ENCODE measurements at places on chromosomes 5 and 9.

GRCh38 chr9:29211003-29211579, 1637.8 kb upstream of the C9orf72 start:
- H3K36me3 ChIP-seq, result no peaks in the 10 kb centered on the region
- no peak overlapping the region for H3K4me3 ChIP-seq
- peaks cover 5% of the 10 kb centered on the region for H3K27me3 ChIP-seq
- H3K4me1 ChIP-seq, result peaks cover 14% of the 10 kb centered on the region
- H3K27ac ChIP-seq, result no peak overlapping the region
- DNase-seq, result no peak

- no peaks in the 10 kb centered on the region for H3K36me3 ChIP-seq
- no peaks in the 10 kb centered on the region for H3K27me3 ChIP-seq
- no peak overlapping the region for H3K27ac ChIP-seq
- DNase-seq, result no peak
Observed at GRCh38 chr9:76135902-76136301, 245.4 kb downstream of the PCSK5 start.

DNA sequence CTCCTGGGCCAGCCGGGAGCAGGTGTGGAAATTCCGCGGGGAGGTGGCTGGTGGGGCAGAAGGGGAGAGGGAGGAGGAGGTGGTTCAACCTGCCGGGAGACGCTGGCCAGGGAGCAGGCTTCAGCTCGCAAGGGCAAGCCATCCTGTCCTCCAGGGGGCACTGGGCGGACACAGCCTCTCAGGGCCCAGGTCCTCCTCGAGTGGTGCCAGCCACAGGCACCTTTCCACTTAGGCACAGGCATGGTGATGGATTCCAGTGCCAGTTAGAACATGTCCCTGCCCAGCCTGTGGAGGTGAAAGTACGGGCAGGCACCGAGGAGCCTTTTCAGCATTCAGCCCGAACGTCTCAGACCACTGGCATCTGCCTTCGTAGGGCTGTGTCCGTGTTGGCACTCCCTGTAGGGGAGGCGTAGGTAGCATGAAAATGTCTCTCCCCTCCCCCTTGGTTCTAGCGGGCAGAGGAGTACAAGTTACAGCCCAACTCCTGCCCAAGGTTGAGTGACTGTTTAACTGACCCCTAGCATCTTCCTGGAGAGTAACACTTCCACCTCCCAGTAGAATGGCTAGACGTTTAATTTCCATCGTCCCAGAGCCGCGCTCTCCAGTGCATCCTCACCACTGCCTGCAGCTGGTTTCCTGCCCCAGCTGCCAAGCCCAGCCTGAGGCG, 48.9 kb downstream of the DAB2IP start:
- no peaks in the 10 kb centered on the region for H3K36me3 ChIP-seq
- H3K27ac ChIP-seq, result no peak overlapping the region
- no peak for DNase-seq
- no peak overlapping the region for H3K4me3 ChIP-seq

DNA sequence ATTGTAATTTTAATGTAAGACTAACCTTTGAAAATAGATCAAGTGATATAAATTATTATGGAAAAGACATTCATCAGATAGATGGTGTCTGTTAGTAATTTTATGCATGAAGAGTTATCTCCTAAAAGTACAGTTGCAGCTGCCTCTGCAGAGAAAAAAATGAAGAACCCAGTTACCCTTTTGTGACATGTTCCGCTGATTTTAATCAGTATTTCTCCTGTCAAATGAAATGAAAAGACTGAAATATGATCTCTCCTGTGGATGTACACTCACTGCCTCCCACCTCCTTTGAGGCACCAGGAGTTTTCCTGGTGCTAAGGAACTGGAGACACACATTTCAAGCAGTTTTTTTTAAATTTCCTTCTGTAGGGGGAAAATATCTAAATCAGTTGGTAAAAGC, 277.4 kb downstream of the KIF4B start:
- H3K27ac ChIP-seq, result no peak overlapping the region
- H3K36me3 ChIP-seq, result no peaks in the 10 kb centered on the region
- DNase-seq, result no peak
- no peaks in the 10 kb centered on the region for H3K4me1 ChIP-seq
- H3K27me3 ChIP-seq, result no peaks in the 10 kb centered on the region

DNA sequence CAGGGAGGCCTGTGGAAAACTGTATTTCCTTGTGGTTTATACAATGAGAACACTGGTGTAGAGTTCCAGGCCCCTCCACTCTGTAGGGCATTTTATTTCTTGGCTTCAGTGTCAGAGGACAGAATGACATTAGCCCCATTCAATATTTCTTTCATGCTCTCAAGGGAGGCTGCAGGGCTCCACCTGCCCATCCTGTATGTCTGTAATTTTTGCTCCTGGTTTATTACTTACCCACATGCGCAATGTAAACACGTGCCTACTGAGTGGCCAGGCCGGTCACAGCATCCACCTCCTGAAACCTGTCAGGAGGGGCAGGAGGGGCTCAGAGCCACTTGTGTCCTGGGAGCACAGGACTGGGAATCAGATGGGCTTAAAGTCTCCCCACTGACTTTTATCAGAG, 82.4 kb downstream of the GADD45G start:
- H3K36me3 ChIP-seq, result no peaks in the 10 kb centered on the region
- DNase-seq, result no peak
- H3K27me3 ChIP-seq, result no peaks in the 10 kb centered on the region
- H3K4me3 ChIP-seq, result no peak overlapping the region

DNA sequence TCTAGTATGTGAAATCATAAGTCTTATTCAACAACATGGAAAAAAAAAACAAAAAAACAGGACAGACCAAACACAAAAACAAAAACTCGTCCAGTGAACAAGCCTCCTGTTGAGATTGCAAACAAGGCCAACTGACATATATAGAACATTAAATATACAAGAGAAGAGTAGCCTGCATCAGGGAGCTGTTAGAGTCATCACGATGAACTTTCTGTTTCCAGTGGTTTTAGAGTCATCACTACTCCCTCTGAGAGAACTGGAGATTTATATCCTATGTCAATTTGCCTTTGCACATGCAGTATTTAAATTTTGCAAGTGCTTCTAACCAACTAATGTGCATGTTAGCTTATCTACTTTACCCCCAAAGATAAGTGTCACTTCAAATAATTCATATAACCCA, 9.9 kb downstream of the SNCAIP start:
- no peaks in the 10 kb centered on the region for H3K4me1 ChIP-seq
- no peak overlapping the region for H3K27ac ChIP-seq

DNA sequence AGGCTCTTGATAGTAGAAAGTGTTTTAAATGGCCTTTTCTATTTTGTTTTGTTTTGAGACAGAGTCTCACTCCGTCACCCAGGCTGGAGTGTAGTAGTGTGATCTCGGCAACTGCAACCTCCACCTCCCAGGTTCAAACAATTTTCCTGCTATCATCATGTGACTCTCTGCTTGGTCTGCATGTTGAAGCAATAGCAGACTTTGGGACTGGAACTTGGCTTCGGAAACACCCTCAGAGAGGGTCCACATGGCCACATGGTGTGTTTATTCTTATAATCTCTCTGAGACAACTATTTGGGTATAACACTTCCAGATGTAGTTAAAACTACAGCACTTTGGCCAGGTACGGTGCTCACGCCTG, 10.9 kb downstream of the SLC1A1 start:
- H3K36me3 ChIP-seq, result no peaks in the 10 kb centered on the region
- no peaks in the 10 kb centered on the region for H3K4me1 ChIP-seq
- H3K4me3 ChIP-seq, result no peak overlapping the region

DNA sequence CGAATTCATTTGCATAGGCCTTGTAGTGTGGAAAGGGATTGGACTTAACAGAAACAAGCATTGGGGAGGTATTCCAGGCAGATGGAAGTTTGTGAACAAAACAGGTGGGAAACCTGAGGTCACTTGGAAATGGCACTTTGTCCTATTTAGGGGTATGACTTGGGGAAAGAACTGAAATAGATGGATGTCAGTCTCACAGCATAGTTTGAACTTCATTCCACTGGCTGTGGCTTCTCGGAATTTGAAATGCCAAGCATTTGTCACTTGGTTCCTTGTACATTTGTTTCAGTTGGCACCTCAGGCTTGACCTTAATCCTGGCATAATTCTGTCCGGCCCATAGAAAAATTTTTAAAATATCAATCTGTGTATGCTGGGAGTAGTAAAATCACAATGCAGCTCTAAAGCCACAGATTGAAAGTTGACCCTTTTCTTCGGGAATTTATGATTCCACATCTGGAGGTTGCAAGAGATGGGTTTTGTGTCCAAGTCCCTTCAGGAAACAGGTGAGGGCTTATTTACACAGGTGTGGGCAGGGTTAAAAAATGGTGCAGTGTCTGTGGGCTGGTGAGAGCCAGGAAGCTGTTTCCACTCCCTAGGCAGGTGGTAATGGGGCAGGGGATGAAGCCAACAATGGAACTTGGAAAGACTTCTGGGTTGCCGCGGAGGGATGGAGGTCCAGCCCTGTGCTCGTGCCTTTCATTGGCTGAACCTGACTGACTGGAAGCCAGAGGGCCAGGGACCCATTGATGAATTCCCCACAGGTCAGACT, 39.2 kb upstream of the PDE8B start:
- DNase-seq, result no peak
- H3K36me3 ChIP-seq, result no peaks in the 10 kb centered on the region
- H3K27ac ChIP-seq, result no peak overlapping the region

GRCh38 chr9:124676159-124676551, 95.0 kb downstream of the NR6A1 start:
- H3K27me3 ChIP-seq, result peaks cover 20% of the 10 kb centered on the region
- no peak overlapping the region for H3K4me3 ChIP-seq
- no peak overlapping the region for H3K27ac ChIP-seq
- H3K36me3 ChIP-seq, result no peaks in the 10 kb centered on the region
- no peak for DNase-seq

GRCh38 chr5:93748875-93749397, 7.5 kb upstream of the POU5F2 start:
- H3K4me3 ChIP-seq, result no peak overlapping the region
- no peak for DNase-seq
- H3K27ac ChIP-seq, result no peak overlapping the region
- no peaks in the 10 kb centered on the region for H3K36me3 ChIP-seq
- no peaks in the 10 kb centered on the region for H3K27me3 ChIP-seq

- no peak for DNase-seq
- H3K4me3 ChIP-seq, result no peak overlapping the region
- H3K4me1 ChIP-seq, result no peaks in the 10 kb centered on the region
- H3K27ac ChIP-seq, result no peak overlapping the region
- H3K36me3 ChIP-seq, result no peaks in the 10 kb centered on the region
Observed at GRCh38 chr9:1538301-1538700, 476.8 kb upstream of the SMARCA2 start.
